Colonic mucosa (tissue), 4 donors: ENCODE measurements at places on chromosomes 13 and 19. TPM values are rescaled to one million over a fixed set of nuclear protein-coding genes. Genes with fewer than 3 reads are reported as not detected.

Gene EXOC3L2
- 1.6 TPM for total RNA-seq

Gene CEACAM3
- 2.8 TPM for total RNA-seq

Gene KLK12
- total RNA-seq: 0.64 TPM

Gene N4BP2L2
- 82.3 TPM for total RNA-seq

Gene CYP2F1
- total RNA-seq: not detected

Gene ONECUT3
- not detected for total RNA-seq

Gene THSD1
- total RNA-seq: 1.8 TPM

Gene TTYH1
- total RNA-seq: 0.47 TPM

GRCh38 chr19:29777781-29778309 lies 33.9 kb upstream of the CCNE1 start:
- no peak for DNase-seq

DNA sequence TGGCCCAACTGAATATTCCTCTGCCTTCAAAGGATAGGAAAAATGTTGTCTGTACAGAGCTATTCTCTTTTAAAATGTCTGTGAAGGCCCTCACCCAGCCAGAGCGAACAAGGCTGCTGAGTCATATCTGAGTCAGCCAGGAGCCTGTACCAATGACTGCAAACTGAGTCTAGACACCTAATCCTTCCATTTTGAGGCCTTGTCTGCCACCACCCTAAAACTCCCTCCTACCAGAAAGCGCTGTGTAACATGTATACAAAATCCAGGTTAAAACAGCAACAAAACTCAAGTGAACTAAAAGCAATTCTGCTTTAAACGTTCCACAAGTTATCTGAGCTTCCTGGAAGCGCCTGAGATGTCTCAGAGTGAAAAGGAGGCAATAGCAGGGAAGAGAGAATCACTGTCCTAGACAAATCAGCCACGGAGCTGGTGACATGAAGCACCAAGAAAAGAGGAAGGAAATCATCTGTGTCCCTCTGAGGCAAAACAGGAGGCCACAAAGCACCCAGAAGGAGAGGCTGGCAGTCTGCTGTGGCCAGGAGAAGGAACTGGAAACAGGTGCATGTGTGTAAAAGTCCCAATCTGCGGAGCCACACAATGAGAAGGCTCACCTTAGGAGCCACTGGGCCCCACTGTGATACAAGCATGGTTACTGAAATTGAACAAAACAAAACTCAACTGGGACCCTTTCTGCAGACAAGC lies 10.2 kb downstream of the DHRS12 start:
- DNase-seq: no peak

DNA sequence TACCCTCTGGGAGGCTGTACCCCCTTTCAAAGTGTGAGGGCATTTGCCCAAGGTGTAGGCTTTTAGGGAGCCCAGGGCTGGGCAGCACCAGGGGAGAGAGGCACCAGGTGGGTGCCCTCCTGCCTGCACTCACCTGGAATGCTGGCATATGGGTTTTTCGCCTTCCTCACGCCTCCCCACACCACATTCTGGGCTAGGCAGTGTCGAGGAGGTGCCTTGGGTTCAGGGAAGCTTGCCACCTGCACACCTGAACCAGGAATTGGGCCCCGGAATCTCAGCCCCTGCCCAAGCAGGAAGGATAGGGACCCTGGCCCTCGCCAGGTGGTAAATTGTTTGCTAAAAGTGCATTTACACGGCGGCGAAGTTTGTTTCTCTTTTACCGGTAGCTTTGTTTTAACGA lies 5.1 kb upstream of the TSHZ3 start:
- no peak for DNase-seq

DNA sequence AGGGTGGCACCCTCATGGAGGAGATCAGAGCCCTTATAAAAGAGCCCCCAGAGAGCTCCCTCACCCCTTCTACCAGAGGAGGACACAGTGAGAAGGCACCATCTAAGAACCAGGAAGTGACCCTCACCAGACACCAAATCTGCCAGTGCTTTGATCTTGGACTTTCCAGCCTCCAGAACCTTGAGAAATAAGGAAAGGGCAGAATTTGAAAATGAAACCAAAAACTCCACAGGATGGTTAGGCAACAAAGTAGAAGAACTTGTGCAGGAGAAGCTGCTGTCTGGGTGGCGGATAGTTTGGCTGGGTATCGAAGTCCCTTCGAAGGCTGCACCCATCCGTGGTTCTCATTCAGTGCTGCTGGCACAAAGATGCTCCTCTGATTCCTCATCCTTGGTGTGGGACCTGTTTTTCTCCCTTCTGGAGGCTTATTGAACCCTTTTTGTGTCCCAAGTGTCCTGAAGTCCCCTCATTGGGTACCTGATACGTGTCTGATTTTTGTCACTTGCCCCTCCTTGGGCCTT lies 130.8 kb downstream of the KDM4B start:
- DNase-seq: no peak

DNA sequence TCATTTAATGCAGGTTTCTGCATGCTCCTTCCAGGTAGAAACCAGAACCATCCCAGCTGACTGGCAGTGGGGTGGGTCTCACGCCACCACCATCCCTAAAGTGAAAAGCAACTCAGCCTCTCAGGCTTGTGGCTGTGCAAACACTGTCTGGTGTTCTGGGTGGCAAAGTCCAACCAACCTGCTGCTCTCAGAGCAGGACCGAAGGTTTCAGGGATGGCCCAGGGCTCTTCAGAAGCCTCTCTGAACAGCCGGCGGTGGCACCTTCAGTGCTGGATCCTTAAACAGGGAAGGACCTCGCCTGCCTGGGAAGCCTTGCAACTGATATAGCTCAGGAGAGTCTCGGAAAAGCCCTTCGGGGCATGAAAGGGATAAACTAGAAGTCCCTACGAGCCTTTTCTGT lies 100.8 kb downstream of the COL4A1 start:
- peak; percentile 56 for DNase-seq

GRCh38 chr13:71801781-71802180 lies 65.2 kb downstream of the DACH1 start:
- DNase-seq: no peak

DNA sequence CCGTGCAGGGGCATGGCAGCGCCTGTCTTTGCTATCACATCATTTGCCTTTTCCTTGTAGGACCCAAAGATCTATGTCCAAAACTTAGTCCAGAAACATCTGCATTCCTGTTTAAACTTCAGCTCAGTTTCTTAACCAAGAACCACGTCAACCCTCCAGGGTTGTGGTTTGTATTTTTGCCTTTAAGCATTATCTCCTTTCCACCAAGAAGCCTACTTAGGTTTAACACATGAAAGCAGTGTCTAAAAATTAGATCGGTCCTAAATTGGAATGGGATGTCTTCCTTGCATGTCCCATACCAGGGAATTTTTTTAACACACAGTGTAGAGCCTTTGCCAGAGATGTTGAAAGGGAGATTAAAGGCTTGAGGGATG lies 38.8 kb downstream of the DHRS12 start:
- no peak for DNase-seq

GRCh38 chr13:42384265-42384664 lies 112.3 kb downstream of the AKAP11 start:
- no peak for DNase-seq

GRCh38 chr13:31408927-31409326 lies 209.2 kb downstream of the B3GLCT start:
- no peak for DNase-seq

- DNase-seq: no peak
Observed at GRCh38 chr13:58187881-58188280, 556.3 kb downstream of the PCDH17 start.
